ENCODE measurements at places on chromosomes 4 and X.

- no peak for DNase-seq
Observed at GRCh38 chrX:78106651-78106986, 2.6 kb downstream of the PGK1 start.

- no peak for DNase-seq
Observed at GRCh38 chrX:111352424-111352823, 59.6 kb downstream of the DCX start.

DNA sequence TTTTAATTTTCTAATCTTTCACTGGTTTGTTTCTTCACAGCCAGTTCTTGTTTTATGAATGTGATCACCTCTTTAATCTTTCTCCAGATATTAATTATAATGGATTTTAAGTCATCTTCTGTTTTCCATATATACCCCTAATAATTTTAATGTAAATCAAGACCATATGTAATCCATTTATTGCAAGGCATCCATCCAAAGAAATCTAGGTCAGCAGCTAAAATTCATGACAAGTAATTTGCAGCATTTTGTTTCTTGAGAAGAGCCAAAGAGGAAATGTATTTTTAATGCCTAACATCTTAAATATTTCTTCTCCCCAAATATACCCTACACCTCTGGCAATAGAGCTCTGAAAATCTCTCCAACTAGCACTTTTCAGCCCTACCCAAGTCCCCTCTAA, 81.1 kb downstream of the SUPT20HL2 start:
- DNase-seq = no peak

DNA sequence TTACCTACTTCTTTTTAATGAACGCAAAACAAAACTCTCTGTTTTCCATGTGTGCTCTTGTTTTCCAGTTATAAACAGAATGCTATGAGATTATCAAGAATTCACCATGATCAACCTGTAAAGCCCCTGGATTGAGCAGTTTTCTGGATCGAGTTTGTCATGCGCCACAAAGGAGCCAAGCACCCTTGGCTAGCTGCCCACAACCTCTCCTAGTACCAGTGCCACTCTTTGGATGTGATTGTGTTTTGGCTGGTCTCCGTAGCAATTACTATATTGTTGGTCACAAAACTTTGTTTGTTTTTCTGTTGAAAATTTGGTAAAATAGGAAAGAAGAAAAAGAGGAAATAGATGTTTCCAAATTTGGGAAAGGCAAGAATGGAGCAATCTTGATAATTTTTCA, 51.1 kb downstream of the UGT2B7 start:
- DNase-seq = no peak

DNA sequence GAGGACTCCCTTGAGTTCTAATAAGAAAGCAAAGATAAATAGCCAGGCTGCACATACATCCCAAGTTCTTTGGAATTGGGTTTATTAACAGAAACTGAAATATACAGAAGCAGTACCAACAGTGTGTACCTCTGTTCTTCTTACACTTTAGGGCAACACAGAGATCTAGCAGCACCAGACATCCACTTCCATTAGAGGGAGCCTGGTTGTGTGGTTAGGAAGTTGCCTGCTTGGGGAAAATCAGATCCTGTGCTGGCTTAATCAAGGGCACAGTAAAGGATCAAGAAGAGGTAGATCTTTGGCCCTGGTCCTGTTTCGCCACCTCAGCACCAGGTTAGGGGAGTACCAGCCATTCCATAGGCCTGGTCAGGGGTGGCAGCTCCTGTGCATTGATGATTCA, 231.1 kb upstream of the ARHGAP24 start:
- DNase-seq = no peak

DNA sequence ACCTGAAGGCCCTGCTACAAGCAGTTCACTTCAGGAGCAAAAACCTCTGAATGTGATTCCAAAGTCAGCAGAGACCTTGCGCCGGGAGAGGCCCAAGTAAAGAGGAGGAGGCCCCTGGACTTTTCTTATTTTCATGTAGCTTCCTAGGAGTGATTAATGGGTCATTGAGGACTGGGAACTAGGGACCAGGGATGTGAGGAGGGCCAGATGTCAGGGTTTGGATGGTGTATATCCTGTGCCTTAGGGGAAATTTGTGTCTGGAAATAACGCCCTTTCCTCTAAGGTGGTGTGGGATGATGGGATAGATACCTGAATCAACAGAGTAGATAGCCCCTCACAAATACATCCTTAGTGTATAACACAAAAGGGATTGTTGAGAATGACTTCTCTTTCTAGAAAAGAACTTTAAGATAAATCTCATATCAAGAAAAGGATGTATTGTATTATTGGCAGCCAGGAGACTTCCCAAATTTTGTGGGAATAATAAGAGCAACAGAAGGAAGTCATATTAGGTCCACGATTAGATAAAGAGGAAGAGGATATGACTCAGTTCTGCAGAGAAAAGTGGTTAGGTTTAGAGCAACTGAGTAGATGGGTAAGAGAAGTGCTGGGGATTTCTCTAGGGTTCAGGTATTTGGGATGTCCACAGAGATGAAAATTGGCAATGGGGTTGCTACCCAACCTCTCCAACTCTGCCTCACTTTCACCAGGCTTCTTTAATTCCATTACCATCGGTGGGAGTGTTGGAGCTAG, 1.1 kb downstream of the ITGB1BP2 start:
- DNase-seq = no peak

All from cortex of kidney (tissue), 1 donor.